ENCODE measurements at places on chromosomes 12 and 14.

GRCh38 chr12:15808652-15809051 lies 19.5 kb upstream of the EPS8 start:
- no peak for DNase-seq

GRCh38 chr14:59827401-59827800 lies 43.2 kb downstream of the RTN1 start:
- DNase-seq: no peak

DNA sequence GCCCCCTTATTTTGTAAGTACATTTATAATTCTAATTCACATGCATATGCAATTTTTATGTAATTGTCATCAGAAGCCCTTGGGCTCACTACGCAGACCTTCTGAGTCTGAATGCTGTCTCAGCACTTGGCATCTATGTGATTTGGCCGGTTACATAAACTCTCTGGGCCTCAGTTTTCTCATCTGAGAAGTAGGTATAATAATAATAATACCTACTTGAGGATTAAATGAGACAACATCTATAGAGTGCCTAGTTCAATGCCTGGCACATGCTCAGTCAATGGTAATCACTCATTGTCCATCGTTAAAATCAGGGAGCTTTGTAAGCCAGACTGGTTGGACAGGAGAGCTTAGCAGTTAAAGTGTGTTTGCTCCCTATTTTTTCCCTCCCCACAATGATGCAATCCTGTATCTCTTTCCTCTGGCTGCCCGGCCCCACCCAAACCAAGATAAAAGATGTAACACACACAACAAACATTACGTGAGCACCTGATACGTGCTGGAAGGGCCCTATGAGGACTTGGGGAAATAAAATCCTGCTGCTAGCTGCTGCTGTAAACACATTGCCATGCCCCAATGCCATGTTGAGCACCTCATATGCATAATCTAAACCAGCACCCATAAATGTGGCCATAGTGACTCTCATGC lies 235.0 kb downstream of the CRADD start:
- no peak for DNase-seq

- DNase-seq: no peak
Observed at GRCh38 chr14:83798421-83798820, 1731.5 kb upstream of the FLRT2 start.

- DNase-seq: no peak
Observed at GRCh38 chr12:28795311-28795710, 353.8 kb upstream of the FAR2 start.

DNA sequence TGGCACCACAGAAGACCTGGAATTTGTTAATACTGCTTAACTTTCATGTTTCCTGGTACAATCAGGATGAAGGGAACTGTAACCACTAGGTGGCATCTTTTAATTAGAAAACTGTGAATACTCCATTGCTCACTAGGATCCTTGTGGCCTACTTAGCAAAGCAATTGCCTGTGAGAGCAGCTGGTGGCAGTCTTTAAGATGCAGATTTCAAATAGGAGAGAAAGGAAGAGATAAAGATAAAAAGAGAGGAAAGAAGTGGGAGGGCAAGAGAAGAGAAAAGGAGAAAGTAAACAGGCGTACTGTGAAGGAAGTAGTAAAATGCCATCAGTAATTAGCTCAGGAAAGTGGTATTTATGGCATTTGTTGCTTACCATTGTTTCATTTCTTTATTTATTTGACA lies 114.5 kb downstream of the RAD51B start:
- DNase-seq: peak; percentile 87

DNA sequence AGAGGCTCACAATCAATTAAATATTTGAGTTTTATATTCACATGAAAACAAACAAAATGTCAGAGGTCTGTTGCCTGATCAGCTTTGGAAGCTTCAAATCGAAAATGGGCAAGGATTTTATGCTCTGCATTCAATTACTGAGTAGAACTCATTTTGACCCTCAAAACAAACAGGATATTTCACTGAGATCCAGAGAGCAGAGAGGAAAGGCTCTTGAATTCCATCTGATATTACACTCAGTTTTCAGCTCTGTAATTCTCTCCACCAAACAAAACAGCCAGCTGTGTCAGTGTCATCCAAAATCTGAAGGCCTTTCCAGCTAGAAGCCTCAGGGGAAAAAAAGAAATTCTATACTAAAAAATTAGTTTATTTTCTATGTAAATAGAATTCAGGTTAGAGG lies 128.6 kb upstream of the FLRT2 start:
- no peak for DNase-seq

GRCh38 chr12:104097954-104098353 lies 33.6 kb downstream of the HCFC2 start:
- no peak for DNase-seq

- no peak for DNase-seq
Observed at GRCh38 chr12:81330480-81330879, 252.6 kb downstream of the ACSS3 start.

DNA sequence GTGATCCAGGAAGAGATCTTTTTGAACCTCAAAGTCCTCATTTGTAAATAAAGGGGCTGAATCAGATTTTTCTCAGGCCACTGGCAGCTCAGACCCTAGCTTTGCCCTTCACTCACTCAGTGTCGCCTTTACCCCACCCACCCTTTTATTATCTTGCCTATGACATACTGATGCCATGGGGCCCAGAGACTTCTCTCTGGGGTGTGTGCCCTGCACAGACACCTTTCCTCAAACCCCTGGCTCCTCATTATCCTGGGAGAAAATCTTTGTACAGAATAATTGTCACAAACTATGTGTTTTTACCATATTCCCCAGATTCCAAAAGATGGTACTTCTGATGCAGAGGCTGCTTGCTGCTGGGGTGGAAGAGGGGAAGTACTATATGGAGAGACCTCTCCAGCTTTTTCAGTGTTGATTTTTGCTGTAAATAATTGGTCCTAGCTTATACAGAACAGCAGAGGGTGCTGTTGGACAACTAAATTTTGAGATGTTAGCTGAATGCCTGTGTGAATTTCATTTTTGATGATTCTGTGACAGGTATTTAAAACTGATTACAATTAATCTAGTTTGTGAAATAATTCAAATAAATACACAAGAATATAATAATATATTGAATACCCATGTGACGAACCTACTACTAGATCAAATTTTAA lies 53.9 kb upstream of the DCD start:
- DNase-seq: no peak

- no peak for DNase-seq
Observed at GRCh38 chr14:60350366-60350720, 101.3 kb downstream of the PPM1A start.

- no peak for DNase-seq
Observed at GRCh38 chr12:79637093-79637492, 53.7 kb downstream of the PAWR start.

GRCh38 chr12:70443062-70443673 lies 77.1 kb downstream of the KCNMB4 start:
- no peak for DNase-seq

DNA sequence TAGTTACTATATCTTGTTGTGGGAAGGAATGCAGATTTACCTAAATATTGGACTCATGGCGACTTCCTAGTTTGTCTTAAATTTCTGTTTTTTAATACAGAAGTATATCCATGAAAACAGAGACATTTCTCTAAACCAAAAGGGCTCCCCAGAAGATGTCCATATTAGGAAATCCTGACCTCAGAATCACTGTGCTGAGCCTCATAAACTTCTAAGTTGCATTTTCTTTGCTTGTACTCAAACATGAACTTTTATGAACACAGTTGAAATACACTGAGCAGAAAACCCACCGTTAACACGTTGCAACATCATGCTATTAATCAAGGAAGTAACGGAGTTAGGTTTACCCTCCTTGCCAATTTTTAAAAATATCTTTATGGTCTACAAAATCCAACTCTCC lies 42.9 kb upstream of the NR2C1 start:
- no peak for DNase-seq

GRCh38 chr14:79552778-79553177 lies 658.5 kb downstream of the DIO2 start:
- no peak for DNase-seq

- no peak for DNase-seq
Observed at GRCh38 chr14:73403181-73403752, 55.1 kb downstream of the NUMB start.
